ENCODE measurements at places on chromosomes 7 and 10. TPM values are rescaled to one million over a fixed set of nuclear protein-coding genes. Genes with fewer than 3 reads are reported as not detected.

PTPN20 gene
- 4.5 TPM for total RNA-seq

HABP2 gene
- not detected for total RNA-seq

NPY4R gene
- total RNA-seq = not detected

EFCAB10 gene
- not detected for total RNA-seq

DPYSL4 gene
- total RNA-seq = 28.4 TPM

FGL2 gene
- total RNA-seq = 0.54 TPM

AGBL3 gene
- total RNA-seq = 7.0 TPM

CFAP70 gene
- total RNA-seq = 0.50 TPM

FXYD4 gene
- not detected for total RNA-seq

HKDC1 gene
- total RNA-seq = not detected

CNNM2 gene
- 5.7 TPM for total RNA-seq

LIPK gene
- not detected for total RNA-seq

FLNC gene
- total RNA-seq = 94.0 TPM
